ENCODE measurements at places on chromosomes 7 and 10.
A peak's percentile ranks its signal among the peaks of the same experiment; 100 is the strongest.

DNA sequence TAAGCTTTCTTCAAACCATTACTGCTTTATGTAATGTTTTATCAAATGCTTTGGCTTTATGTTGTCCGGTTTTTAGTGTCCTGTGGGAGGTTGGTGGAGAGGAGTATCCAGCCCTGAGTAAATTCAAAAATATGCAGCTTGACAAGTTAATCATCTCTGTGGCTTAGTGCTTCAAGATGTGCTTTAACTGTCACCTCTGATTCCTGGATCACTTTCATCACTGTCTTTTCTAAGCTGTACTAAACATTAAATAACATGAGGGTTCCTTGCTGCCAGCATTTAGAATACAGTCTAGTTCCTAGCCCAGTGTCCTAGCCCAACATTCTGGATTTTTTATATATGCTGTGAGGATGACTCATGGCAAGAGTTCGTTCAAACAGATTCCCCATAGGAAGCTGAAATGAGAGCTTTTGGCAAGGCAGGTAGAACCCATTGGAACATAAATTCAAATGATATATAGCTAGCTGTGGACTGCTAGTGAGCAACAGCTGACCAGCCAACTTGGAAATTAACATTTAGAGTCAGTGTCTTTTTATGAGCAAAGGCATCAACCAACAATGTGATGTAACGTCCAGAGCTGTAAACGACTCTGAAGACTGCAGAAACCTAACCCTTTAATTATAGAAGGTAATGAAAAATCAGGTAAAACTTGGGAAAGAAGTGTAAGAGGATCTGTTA lies 80.6 kb upstream of the OIT3 start:
- no peak for DNase-seq

- DNase-seq = no peak
These were observed 24.3 kb downstream of the SPAG6 start for GRCh38 chr10:22369434-22370072.

DNA sequence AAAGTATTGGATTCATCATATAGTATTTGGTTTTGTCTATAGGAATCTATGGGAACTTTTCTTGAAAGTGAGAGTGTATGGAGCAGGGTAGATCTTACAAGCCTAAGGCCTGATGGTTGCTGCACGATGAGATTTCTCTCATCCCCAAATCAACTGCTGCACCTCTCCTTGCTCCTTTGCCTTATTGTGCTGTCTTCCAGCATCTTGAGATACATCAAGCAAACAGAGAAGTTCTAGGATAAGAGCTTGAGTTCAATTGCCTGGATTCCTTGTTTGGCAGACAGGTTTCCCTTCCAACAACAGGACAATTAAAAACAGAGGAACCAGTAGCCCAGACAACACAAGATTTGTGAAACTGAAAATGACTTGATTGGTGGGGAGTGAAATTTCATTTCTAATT lies 56.6 kb downstream of the CPED1 start:
- DNase-seq = no peak

DNA sequence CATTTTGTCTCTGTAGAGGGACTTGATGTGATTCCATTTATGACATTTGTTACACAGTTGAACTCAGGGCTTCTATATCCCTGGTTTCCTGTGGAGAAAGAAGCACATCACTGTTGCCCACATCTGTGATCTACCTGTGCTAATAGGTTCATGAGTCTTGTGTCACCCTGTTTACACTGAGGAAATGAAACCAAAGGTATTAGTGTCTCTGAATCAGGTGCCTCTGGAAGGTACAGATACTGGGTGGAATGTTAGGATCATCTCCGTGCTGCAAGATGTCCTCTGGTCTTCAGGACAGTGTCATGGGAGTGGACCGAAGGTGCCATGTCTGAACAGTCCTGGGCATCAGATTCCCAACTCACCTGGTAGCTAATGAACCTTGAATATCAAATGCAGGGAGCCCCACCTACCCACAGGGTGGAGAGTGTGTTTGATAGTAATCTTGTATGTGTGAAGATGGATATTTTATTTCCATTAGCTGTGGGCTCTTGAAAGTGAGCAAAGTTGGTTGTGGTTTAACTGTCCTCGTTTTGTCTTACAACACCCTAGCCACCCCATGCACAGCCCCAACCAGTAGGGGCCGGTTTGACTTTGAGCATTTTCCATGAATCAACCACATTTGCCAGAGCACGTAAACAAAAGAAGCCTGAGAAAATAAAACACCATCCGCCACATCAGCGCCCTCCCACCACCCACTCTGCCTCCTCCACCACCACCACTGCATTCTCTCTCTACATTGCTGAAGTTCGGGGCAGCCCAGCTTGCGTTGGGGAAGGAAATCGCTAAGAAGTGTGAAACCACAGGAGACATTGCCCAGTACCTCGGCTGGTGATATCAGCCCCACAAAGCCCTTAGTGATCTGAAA lies 40.7 kb downstream of the TARP start:
- DNase-seq = peak; percentile 68

- no peak for DNase-seq
These were observed 504.4 kb downstream of the GALNT17 start for GRCh38 chr7:71636329-71636728.

GRCh38 chr10:125208854-125209565 lies 48.6 kb upstream of the CTBP2 start:
- no peak for DNase-seq

- DNase-seq = peak; percentile 45
These were observed 6.0 kb upstream of the PON1 start for GRCh38 chr7:95330204-95330960.

- no peak for DNase-seq
These were observed 35.3 kb downstream of the BLNK start for GRCh38 chr10:96236090-96236478.

DNA sequence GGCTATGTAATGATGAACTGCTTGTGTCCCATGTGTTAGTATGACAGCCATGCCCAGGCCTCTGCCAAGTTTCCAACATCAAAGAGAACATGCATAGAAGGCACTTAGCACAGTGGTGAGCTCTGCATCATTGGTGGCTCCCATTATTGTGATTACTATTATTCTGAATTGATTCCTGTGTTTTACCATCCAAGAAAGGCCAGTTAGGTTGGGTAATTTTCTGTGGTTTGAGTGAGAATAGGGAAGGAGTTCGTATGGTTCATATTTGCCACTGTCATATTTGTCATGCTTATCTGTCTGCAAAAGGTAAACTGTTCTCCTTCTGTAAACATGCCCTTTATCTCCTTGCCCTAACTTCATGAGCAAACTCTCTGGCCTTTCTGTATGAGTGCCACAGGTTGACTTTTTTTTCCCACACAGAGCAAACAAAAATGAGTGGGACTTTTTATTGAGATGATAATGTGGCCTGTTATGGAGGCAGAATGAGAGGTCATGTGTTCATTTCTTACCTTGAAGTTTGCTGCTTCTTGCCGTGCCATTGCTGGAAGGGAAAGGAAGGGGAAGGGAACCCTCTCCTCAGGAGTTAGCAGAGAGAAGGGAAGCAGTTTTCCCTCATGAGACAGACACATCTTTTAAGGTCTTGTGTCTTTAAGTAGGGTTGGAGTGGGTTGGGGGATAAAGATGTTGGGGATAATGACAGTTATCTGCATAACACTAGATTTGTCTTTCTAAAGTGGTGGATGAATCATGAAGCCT lies 301.9 kb downstream of the LRMDA start:
- DNase-seq = no peak

DNA sequence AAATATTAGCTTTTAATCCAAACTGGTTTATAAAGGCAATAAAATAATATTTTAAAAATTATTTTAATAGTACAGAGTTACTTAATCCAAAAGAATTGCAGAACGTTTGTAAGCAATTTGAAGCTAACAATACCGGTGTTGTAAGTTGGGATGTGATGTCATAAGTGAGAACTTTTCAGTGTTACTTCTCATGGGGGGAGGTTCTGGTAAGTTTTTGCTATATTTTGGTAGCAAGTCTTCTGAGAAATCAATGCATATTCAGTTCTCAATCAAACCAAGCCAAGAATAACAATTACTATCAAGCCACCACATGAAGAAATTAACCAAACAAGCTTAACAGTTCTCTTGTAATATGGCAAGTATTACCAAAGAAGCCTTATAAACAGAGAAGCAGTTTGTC lies 147.1 kb upstream of the ASAH2 start:
- DNase-seq = no peak

DNA sequence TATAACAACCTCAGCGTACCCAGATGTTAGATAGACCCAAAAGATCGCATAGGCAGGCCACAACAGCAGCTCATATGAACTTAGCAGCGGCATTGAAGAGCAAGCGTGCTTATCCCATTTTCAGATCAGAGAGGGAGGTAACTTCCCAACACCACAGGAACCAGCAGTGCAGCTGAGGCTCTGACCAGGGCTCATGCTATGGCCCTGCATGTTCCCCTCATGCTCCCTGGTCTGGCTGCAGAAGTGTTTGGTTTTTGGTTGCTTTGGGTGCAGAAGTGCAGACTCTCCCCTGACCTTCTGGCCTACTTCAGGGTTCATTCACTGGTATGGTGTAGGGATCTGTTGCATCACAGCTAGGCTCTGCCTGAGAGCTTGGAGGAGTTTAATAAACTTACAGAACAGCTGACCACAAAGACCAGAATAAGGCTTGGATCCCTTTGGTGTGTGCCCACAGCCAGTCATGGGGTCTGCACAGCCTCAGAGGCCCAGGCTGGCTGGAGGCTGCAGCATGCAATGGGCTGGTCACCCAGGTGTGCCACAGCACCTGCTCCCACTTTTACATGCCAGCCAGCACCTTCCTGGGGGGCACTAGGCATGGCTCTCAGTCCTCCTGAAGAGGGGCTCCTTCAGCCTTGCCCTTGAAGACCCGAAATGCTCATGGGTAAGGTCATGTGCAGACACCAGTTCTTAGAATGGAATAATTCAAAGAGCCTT lies 9.1 kb upstream of the CXCL12 start:
- no peak for DNase-seq

DNA sequence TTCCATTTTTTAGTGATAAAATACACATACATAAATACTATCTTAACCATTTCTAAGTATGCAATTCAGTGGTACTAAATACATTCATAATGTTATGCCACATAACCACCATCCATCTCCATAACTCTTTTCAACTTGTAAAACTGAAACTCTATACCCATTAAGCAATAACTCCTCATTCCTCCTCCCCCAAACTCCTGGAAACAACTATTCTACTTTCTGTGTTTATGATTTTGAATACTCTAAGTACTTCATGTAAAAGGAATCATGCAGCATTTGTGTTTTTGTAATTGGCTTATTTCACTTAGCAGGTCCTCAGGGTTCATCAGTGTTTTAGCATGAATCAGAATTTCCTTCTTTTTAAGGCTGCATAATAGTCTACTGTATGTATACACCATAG lies 131.8 kb downstream of the TES start:
- no peak for DNase-seq

DNA sequence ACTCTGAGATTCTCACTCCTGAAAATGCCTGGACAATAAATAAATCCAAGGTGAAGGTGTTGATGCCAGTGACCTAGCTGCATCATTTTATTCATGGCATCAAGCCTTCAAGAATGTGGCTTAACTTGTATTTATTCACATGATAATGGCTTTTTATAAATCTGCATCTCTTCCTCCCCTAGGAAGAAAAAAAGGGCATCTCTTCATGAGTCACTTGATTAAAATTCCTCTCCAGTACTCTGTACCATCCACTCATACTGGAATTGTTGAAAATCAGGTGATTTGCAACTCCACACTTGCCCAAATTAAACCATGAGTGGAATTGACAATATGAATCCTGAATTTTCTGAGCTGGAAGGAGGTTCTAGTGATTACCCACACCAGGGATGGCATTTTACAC lies 30.2 kb downstream of the PTPRE start:
- no peak for DNase-seq

DNA sequence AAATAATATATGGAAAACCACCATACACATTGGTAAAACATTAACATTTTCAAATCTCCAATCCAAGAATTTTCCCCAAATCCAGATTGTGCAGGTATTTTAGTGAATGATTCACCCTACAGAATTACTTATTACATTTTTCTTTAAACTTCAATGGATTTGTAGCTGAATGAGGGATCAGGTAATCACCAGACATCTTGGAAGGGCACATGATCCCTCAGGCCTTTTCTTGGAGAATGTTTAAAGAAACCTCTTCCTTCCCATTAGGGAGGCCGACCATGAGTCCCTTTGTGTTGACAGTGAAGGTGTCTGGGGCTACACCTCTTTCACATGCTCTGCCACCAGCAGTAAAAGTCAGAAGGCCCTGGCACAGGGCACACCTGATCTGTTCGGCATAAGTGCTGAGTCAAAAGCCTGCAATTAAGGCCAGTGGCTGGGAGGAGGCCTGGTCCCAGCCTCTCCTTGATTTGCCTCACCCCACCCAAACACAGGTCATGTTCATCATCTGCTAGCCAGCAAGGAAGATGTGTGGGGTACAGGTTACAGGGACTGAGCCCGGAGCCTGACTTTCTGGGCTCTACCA lies 207.7 kb downstream of the SNX10 start:
- DNase-seq = no peak

GRCh38 chr10:83816942-83817341 lies 322.4 kb upstream of the GHITM start:
- no peak for DNase-seq

DNA sequence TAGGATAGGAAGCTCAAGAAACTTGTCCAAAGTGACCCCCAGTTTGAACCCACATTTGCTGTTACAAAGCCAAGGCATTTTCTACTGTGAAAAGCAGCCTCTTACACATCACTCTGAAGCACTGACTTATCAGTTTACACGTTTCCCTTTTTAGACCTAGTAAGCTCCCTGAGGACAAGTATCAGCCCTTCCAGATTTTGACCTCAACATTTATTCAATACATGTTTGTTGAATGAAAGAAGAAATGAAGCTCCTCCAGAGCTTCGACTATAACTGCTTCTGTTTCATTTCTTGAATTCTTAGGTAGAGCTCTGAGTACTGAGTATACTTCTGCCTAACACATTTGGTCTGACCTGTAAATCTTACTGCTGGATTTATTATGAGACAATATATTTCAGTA lies 2.7 kb downstream of the WASL start:
- no peak for DNase-seq

- no peak for DNase-seq
These were observed 9.2 kb downstream of the INTS1 start for GRCh38 chr7:1494866-1495563.

DNA sequence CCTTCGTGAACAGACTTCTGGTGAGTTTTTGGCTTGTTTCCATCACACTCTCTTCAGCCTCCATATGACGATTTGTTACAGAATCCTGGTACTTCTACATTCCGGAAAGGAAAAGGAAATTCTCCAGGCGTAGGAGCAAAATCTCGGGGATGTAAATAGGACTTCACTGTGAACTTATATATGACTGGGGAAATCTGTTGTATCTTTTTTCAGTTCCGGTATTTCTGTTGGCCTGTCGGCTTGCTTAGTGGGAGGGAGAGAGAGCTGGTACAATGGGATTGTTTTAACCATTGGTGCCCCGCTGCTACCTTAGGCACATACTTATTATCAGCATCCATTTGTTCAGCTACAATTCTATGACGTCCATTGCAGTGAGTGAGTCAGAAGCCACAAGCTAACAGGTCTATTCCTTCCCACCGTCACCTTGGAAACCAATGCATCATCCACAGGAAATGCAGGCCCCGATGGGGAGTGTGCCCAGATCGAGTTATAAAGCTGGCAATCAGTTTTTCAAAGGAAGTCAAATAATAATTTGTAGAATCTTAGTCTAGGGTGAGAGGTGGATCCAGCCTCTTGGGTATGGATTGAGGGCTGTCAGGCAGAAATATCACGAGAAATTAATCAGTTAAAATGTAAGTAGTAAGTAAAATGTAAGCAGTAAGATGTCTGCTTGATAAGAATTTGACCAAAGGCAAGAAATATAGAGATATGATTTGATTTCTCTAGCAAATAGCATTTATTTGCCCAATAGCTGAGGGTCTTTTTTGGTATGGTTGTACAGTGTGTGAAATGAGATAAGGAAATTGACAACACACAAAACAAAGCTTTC lies 92.0 kb upstream of the MKLN1 start:
- DNase-seq = no peak
